Thoracic aorta (tissue), 2 donors: ENCODE measurements at places on chromosomes 7 and 10.
A peak's percentile ranks its signal among the peaks of the same experiment; 100 is the strongest.

DNA sequence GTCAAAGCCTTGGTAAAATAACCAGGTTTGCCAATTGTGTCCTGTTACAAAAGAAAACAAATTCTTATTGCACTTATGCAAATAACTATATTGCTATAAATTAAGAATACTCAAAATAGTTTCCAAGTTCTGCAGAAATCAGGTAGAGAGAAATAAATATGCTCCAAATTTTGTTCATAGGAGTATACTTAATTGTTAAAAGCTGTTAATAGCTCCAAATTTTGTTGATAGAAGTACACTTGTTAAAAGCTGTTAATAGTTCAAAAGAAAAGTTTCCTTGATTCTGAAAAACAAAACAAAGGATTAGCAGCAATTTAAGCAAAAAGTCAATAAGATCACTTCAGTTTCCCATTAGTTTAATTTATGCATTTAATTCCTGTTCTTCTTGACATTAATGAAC lies 46.4 kb upstream of the ZNF138 start:
- H3K4me1 ChIP-seq = no peaks in the 10 kb centered on the region
- no peak overlapping the region for H3K4me3 ChIP-seq
- no peaks in the 10 kb centered on the region for H3K36me3 ChIP-seq
- no peaks in the 10 kb centered on the region for H3K27me3 ChIP-seq
- no peak overlapping the region for H3K27ac ChIP-seq

GRCh38 chr10:50550291-50550839 lies 73.4 kb downstream of the SGMS1 start:
- no peak overlapping the region for H3K27ac ChIP-seq
- no peak for DNase-seq
- H3K27me3 ChIP-seq = no peaks in the 10 kb centered on the region
- H3K4me3 ChIP-seq = no peak overlapping the region

GRCh38 chr7:7934945-7935344 lies 33.7 kb upstream of the GLCCI1 start:
- DNase-seq = no peak
- no peaks in the 10 kb centered on the region for H3K36me3 ChIP-seq
- H3K27ac ChIP-seq = no peak overlapping the region
- H3K4me1 ChIP-seq = no peaks in the 10 kb centered on the region
- no peaks in the 10 kb centered on the region for H3K27me3 ChIP-seq

GRCh38 chr10:27680006-27680557 lies 65.5 kb downstream of the MKX start:
- H3K4me1 ChIP-seq = peaks cover 3% of the 10 kb centered on the region
- H3K27ac ChIP-seq = peak overlapping the region; percentile 44
- DNase-seq = no peak
- no peaks in the 10 kb centered on the region for H3K36me3 ChIP-seq

GRCh38 chr10:131790021-131790420 lies 110.8 kb upstream of the PPP2R2D start:
- H3K36me3 ChIP-seq = no peaks in the 10 kb centered on the region
- no peak overlapping the region for H3K27ac ChIP-seq
- no peaks in the 10 kb centered on the region for H3K4me1 ChIP-seq

DNA sequence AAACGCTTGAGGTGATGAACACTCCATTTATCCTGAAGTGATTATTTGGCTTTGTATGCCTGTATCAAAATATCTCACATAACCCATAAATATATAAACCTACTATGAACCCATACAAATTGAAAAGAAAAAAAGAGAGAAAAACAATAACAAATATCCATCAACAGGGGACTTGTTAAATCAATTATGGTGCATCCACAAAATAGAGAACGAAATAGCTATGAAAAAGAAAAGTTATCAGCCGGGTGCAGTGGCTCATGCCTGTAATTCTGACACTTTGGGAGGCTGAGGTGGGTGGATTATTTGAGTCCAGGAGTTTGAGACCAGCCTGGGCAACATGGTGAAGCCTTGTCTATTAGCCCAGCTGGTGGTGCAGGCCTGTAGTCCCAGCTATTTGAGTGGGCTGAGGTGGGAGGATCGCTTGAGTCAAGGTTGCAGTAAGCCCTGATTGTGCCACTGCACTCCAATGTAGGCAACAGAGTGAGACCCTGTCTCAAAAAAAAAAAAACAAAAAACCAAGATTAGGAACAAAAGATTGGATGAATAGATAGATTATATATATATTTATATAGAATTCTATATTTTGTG lies 30.6 kb upstream of the IFRD1 start:
- no peaks in the 10 kb centered on the region for H3K27me3 ChIP-seq
- H3K36me3 ChIP-seq = no peaks in the 10 kb centered on the region
- H3K4me3 ChIP-seq = no peak overlapping the region
- H3K27ac ChIP-seq = no peak overlapping the region

- no peaks in the 10 kb centered on the region for H3K36me3 ChIP-seq
- peaks cover 11% of the 10 kb centered on the region for H3K4me1 ChIP-seq
- H3K27me3 ChIP-seq = no peaks in the 10 kb centered on the region
- DNase-seq = peak; percentile 18
- peak within 1 kb of the TSS; percentile 99 for H3K27ac ChIP-seq
- H3K4me3 ChIP-seq = peak within 1 kb of the TSS; percentile 96
Observed at GRCh38 chr7:116499168-116500077, at the start of gene CAV2. Gene CAV2, plus strand, starts transcription at chr7:116499738. Its CDS starts 44 bp downstream, at chr7:116499782.

DNA sequence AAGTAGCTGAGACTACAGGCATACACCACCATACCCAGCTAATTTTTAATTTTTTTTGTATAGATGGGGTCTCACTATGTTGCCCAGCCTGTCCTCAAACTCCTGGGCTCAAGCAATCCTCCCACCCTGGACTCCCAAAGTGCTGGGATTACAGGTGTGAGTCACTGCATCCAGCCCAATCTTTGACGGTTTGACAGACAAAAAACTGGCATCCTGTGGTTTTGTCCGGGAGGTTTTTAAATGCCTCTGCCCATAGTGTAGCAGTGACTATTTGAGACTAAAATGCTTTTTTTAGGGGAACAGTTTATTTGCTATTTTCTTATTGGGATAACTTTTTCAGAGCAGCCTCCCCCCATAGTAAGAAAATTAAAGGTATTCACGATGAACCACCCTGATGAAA lies 523.7 kb upstream of the GALNT17 start:
- no peaks in the 10 kb centered on the region for H3K4me1 ChIP-seq
- no peaks in the 10 kb centered on the region for H3K36me3 ChIP-seq
- H3K27ac ChIP-seq = no peak overlapping the region
- no peaks in the 10 kb centered on the region for H3K27me3 ChIP-seq

DNA sequence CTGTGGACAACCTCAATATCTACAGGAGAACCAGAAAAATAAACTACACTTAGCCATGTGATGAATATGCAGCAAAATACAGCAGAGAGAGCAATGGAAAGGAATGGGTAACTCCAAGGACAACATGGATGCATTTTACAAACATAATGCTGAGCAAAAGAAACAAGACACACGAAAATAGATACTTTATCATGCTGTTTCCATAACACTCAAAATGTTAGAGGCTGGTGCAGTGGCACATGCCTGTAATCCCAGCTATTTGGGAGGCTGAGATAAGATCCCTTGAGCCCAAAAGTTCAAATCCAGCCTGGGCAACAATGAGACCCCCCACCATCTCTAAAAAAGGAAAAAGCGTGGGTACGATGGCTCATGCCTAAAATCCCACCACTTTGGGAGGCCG lies 8.3 kb downstream of the BCL7B start:
- peaks cover 25% of the 10 kb centered on the region for H3K36me3 ChIP-seq
- DNase-seq = no peak
- no peak overlapping the region for H3K4me3 ChIP-seq
- H3K27ac ChIP-seq = no peak overlapping the region
- no peaks in the 10 kb centered on the region for H3K27me3 ChIP-seq
- H3K4me1 ChIP-seq = no peaks in the 10 kb centered on the region

GRCh38 chr7:47666164-47666862 lies 84.4 kb upstream of the TNS3 start:
- H3K4me3 ChIP-seq = no peak overlapping the region
- H3K4me1 ChIP-seq = peaks cover 43% of the 10 kb centered on the region
- no peaks in the 10 kb centered on the region for H3K27me3 ChIP-seq
- no peaks in the 10 kb centered on the region for H3K36me3 ChIP-seq
- peak overlapping the region; percentile 65 for H3K27ac ChIP-seq

- H3K36me3 ChIP-seq = no peaks in the 10 kb centered on the region
- DNase-seq = no peak
- no peak overlapping the region for H3K27ac ChIP-seq
- no peaks in the 10 kb centered on the region for H3K27me3 ChIP-seq
Observed at GRCh38 chr7:28697913-28698563, 260.1 kb downstream of the TRIL start.

DNA sequence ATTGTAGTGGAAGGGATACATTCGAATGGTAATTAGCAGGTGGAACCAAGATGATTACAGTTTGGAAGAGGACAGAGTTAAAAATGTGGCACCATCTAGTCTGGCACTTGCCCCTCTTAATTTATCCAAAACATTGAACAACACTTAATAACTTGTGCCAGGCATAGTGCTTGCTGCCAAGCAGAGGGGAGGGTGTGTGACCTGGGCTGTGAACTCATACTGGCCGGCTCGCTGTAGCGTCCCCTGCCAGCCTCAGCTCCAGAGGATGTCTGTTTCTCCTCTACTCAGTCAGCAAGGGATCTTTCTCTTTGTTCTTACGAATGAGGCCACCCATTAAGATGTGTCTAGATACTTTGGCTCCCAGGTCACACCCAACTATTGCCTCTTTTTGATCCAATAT lies 179.4 kb upstream of the INHBA start:
- H3K4me1 ChIP-seq = peaks cover 37% of the 10 kb centered on the region
- H3K27me3 ChIP-seq = no peaks in the 10 kb centered on the region
- no peak overlapping the region for H3K4me3 ChIP-seq
- DNase-seq = no peak

DNA sequence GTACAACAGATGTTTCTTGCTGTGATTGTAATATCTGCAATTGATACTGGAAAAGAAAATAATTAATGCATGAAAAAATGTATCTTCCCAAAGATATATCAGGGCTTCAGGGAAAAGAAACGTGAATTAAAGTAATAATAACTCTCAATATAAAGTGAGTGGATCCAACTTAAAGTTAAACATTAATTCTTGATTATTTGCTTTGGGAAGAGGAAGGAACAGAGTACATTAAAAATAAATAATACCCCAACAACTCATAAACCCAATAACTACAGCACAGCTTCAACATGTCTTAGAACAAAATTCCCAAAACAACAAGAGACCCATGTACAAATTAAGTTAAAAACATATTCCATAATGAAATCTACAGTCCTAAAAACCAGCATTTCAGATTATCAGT lies 33.0 kb downstream of the ELMO1 start:
- H3K27me3 ChIP-seq = no peaks in the 10 kb centered on the region
- H3K4me3 ChIP-seq = no peak overlapping the region
- H3K36me3 ChIP-seq = no peaks in the 10 kb centered on the region
- H3K27ac ChIP-seq = no peak overlapping the region
- no peaks in the 10 kb centered on the region for H3K4me1 ChIP-seq

DNA sequence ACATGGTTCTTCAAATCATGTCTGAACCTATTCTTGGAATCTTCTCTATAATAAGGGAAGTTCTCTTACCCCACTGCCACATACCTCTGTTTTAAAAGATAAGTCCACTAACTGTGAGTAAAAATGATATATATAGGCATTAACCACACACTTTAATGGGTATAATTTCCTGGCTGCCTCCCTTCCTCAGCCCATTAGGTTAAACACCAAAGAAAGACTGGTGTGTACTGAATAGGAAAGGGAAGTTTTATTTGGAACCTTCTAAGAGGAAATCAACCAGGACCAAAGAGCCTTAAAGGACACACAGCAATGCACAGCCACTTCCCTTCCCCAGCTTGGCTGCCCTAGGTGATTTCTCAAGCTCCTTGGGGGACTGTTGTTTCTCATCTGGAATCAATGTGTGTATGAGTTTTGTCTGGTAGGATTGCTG lies 5.0 kb upstream of the WBP1L start:
- no peak overlapping the region for H3K4me3 ChIP-seq
- H3K36me3 ChIP-seq = no peaks in the 10 kb centered on the region
- no peaks in the 10 kb centered on the region for H3K27me3 ChIP-seq

- H3K4me1 ChIP-seq = no peaks in the 10 kb centered on the region
- no peak overlapping the region for H3K4me3 ChIP-seq
Observed at GRCh38 chr10:18271491-18271890, 131.3 kb downstream of the CACNB2 start.

- H3K27me3 ChIP-seq = no peaks in the 10 kb centered on the region
- H3K36me3 ChIP-seq = no peaks in the 10 kb centered on the region
Observed at GRCh38 chr10:101816913-101817336, 1.3 kb downstream of the OGA start.

DNA sequence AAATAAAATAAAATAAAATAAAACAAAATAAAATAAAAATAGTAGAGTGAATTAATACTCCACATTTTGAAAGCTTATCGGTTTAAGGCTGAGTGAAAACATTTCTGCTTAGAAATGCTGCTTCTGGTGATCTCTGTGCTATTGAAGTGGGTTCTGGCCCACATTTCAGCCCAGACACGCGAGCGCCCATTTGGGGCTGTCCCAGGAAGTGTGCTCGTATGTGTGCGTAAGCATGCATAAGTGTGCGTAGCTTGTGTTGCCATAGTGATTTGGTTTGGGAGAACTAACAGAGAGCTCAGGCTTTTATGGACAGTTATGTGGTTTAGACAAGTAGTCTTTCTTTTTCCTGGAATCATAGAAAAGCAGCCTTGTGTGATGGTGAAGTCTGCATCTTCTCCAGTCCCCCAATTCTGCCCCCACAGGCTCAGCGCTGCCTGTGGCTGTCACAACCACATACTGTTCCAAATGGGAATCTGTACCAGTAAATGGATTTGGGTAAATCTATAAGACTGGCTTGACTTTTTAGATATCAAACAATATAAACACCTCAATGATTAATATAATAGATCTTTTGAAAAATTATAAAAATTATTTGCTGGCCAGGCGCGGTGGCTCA lies 29.8 kb upstream of the PURB start:
- H3K4me3 ChIP-seq = no peak overlapping the region
- no peaks in the 10 kb centered on the region for H3K27me3 ChIP-seq
- H3K36me3 ChIP-seq = no peaks in the 10 kb centered on the region
- no peak overlapping the region for H3K27ac ChIP-seq
- H3K4me1 ChIP-seq = no peaks in the 10 kb centered on the region
- no peak for DNase-seq

GRCh38 chr7:134327896-134328295 lies 11.2 kb upstream of the SLC35B4 start:
- H3K27me3 ChIP-seq = no peaks in the 10 kb centered on the region
- no peaks in the 10 kb centered on the region for H3K4me1 ChIP-seq
- H3K4me3 ChIP-seq = no peak overlapping the region
- H3K27ac ChIP-seq = no peak overlapping the region
- H3K36me3 ChIP-seq = no peaks in the 10 kb centered on the region

GRCh38 chr7:102323914-102324195 lies 32.4 kb downstream of the SPDYE6 start:
- H3K36me3 ChIP-seq = no peaks in the 10 kb centered on the region
- H3K27ac ChIP-seq = no peak overlapping the region
- no peaks in the 10 kb centered on the region for H3K27me3 ChIP-seq
- no peak overlapping the region for H3K4me3 ChIP-seq

- peaks cover 9% of the 10 kb centered on the region for H3K4me1 ChIP-seq
- H3K4me3 ChIP-seq = no peak overlapping the region
- H3K27me3 ChIP-seq = peaks cover 11% of the 10 kb centered on the region
- H3K36me3 ChIP-seq = no peaks in the 10 kb centered on the region
- no peak overlapping the region for H3K27ac ChIP-seq
- DNase-seq = no peak
Observed at GRCh38 chr7:128131731-128132130, 100.5 kb upstream of the LRRC4 start.
